ENCODE measurements at places on chromosomes 3 and 15.

GRCh38 chr3:67327582-67327981 lies 326.8 kb downstream of the SUCLG2 start:
- no peak for DNase-seq

DNA sequence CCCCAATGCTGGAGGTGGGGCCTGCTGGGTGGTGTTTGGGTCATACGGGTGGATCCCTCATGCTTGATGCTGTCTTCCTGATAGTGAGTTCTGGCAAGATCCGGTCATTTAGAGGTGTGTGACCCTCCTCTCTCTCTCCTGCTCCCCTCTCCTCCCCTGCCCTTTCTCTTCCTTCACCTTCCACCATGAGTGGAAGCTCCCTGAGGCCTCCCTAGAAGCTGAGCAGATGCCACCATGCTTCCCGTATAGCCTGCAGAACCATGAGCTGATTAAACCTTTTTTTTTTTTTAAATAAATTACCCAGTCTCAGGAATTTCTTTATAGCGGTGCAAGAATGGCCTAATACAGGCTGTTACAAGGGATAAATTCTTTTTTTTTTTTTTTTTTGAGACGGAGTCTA lies 36.3 kb upstream of the IQSEC1 start:
- no peak for DNase-seq

- no peak for DNase-seq
Measured at GRCh38 chr15:60773901-60774300, 295.0 kb upstream of the ICE2 start.

GRCh38 chr3:81048058-81048665 lies 713.3 kb downstream of the GBE1 start:
- DNase-seq, result no peak

GRCh38 chr3:102179326-102180177 lies 255.3 kb upstream of the ZPLD1 start:
- no peak for DNase-seq

- no peak for DNase-seq
Measured at GRCh38 chr3:14425581-14426304, 23.3 kb downstream of the SLC6A6 start.

GRCh38 chr3:41247055-41248004 lies 48.0 kb downstream of the CTNNB1 start:
- DNase-seq, result no peak

- DNase-seq, result no peak
Measured at GRCh38 chr3:131976448-131976847, 58.4 kb downstream of the CPNE4 start.

DNA sequence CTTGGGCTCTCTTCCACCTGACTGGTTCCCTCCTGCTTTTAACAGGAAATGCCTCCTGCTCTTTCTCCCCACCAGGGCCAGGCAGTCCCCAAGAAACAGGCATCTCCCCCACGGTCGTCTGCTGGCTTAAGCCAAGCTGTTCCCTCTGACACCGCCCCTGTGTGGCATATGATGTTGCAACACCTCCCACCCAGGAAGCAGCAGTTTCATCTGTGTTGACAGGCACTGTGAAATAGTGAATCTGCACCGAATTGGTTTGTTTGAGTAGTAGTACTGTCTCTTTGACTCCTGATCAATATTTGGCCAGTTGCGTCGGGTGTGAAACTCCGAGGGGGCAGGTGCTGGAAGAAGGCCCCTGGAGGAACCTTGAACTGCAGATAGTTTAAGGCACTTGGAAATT lies 188.8 kb downstream of the FEZF2 start:
- DNase-seq, result no peak

- no peak for DNase-seq
Measured at GRCh38 chr3:118501152-118501551, 533.5 kb downstream of the IGSF11 start.

DNA sequence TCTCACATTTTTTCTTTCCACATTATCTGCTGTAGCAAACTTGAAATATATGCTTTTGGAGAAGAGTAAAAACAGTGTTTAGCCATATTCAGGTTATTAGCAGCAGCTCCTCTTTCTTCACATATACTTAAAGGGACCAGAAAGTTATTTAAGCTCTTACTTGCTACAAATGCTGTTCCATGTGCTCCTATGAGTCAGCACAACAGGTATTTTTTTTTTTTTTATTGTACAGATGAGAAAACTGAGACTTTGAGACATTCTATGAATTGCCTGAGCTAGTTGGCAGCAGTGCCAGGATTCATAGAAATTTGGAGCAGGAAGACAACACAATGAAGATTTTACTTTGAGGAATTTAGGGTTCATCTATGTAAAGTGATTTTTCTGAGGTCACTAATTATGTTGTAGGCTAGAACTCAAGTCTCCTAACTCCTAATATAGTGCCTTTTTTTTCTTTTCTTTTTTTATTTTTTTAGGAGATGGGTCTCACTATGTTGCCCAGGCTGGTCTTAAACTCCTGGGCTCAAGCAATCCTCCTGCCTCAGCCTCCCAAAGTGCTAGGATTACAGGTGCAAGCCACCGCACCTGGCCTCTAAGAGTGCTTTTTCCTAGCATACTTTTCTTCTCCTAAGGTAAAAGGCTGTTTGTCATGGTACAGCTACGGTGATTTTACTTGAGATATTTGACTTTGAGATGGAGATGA lies 23.6 kb downstream of the SETD5 start:
- no peak for DNase-seq

DNA sequence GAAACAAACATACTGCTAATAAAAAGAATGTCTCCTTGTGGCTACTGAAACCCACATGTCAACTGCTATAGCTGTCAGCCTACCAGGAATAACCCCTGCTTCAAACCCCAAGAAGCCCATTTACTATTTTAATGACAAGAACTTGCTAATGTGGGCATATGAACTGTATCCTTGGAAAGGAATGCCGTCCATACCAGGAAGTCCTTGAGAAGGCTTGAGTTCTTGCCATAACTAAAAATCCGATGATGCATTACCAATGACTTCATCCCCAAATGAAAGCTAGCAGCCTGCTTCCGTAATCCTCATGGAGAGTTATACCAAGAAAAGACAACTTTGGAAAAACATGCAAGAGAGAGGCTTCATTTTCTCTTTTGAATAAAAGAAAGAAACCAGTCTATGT lies 34.8 kb downstream of the MINDY4B start:
- no peak for DNase-seq

GRCh38 chr3:73056014-73056844 lies 5.2 kb upstream of the EBLN2 start:
- DNase-seq, result no peak

DNA sequence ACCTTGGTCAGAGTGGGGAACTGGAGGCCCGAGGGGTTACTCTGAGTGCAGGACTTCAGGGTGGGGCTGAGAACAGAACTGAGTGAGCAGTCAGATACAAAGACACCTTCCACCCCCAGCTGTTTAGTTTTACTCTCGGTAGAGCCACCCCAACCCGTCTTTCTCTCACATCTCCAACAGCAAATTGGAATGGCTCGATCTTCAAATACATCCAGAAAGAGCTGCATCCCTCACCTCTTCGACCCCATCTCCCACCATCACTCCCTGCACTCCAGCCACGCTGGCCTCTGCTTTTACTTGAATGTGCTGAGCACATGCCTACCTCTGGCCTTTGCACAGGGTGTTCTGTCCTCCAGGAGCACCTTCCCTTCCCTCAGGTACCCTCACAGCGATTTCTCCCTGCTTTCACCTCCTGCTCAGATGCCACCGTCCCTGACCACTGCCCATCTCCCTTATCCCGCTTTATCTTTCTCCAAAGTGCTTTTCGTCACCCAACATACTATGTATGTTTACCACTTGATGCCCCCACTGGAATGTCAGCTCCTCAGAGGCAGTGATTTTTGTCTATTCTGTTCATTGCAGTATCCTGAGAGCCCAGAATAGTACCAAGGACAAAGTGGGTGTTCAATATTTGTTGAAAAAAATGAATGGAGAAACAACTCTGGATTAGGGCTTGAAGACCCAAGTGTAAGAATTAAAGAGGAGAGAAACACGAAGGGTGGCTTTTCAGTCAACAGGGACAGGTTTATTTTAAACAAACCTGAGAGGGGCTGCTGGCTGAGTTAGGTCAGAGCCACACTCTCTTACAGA lies 4.4 kb downstream of the CHCHD4 start:
- DNase-seq, result no peak

DNA sequence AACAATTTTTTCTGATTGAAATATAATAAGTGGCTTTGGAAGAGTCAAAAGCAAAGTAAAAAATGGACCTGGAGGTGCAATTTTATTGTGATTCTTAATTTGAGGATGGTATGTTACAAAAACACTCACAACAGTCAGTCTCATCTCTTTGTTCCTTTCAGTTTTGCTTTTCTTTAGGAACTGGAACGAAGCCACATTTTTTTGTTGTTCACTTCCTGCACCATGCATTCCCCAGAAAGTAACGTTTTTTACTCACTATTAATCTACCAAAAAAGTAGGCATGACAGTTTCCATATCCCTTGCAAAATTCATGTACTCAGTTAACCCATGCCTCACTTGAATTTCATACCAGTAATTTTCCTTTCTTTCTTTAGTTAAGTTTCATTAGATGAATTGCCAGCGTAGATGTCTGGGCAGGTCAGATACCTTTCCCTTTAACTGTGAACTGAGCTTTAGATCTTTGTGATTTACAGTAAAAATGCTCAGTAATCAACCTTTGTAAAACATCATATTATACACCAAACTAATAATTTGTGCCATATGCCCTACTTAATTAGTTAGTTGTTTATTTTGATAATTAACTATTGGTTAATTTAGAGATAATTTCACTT lies 384.3 kb downstream of the ROBO1 start:
- no peak for DNase-seq

DNA sequence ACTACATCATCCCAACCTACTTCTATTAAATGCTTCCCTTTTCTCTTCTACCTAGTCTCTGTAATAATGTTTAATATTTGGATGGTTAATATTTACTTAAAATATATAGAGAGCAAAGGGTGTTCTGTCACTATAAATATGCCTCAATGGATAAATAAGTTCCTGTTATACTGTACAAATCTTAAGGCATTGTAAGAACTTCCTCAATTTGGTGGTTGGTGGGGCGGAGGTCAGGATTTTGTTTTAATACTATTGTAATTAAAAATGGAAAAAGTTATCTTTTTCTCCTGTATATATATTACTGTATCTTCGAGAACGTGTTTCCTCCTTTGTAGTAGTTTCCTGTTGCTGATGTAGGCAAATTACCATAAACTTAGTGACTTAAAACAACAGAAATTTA lies 41.5 kb downstream of the SPRED1 start:
- no peak for DNase-seq

DNA sequence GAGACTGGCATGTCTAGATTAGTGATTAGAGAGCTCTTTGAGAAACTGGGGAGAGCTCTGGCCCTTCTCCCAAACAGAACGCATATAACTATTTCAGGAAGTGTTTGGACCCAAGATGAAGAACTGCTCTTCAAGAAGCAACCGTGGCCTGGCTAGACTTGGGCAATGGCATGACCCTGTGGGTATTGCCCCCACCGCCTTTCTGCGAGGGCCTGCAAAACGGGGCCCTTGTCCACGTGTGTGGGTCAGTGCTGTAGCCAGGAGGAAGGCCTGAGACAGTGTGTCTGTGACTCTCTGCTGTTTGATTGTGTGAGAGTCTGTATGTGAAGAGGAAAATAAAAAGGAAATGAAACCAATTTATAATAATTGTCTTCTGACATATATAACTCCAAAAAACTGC lies 42.5 kb downstream of the EEFSEC start:
- DNase-seq, result no peak

DNA sequence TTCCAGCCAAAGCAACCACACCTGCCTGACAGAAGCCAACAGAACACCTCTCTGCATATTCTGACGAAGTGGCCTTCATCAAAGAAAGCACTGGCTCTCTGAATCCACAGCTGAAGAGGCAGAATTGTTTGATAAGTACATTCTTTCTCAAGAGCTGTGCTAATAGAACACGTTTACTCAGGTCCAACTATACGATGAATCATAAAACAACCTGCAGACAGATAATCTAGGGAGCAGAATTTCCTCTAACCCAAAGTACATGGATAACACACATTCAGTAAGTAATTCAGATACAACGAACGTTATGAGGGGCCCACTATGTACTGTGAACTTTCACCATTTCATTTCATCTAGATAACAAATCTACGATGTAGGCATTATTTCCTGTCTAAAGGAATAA lies 25.4 kb downstream of the ALDH1A2 start:
- no peak for DNase-seq

- DNase-seq, result no peak
Measured at GRCh38 chr3:183911087-183911486, 26.4 kb upstream of the PARL start.

- no peak for DNase-seq
Measured at GRCh38 chr3:45705839-45706808, 16.9 kb downstream of the SACM1L start.

DNA sequence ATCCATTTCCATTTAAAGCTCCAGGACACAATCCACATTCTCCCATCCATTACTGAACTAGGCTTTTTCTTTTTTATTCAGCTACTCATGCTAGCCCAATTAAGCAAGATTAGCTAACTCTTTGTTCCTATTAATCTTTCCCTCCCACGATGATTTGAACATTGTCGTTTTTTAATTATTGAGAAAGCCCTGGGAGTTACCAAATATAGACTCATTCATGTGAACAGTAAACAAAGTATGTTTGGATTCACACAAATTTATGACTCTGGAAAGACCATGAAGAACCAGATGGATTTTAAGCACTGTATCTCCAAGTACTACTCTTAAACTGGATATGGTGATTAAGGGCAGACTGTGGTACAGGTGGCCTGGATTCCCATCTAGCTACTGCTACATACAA lies 82.2 kb downstream of the STRIT1 start:
- DNase-seq, result no peak

DNA sequence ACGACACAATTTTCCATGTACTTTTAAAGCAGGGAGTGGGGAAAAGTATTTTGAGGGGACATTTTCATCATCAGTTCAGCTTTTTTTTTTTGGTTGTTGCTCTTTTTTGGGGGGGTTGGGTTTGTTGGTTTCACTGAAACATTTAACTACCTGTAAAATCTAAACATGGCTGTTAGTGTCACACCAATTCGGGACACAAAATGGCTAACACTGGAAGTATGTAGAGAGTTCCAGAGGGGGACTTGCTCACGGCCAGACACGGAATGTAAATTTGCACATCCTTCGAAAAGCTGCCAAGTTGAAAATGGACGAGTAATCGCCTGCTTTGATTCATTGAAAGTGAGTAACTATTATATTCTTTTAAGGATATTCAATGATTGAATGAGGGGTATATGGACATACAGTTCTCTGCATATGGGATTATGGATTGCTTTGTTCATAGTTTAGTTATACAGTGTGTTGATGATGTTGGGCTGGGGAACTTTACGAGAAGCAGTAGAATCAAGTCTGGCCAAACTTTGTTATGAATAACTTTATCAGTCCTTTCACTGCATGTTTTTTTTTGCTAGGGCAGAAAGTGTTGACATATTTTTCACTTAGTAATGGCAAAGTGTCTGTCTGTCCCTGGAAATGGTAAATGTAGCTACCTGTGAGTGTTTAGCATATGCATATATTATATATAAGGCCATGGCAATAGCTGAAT lies 31.5 kb downstream of the MBNL1 start:
- DNase-seq, result no peak

DNA sequence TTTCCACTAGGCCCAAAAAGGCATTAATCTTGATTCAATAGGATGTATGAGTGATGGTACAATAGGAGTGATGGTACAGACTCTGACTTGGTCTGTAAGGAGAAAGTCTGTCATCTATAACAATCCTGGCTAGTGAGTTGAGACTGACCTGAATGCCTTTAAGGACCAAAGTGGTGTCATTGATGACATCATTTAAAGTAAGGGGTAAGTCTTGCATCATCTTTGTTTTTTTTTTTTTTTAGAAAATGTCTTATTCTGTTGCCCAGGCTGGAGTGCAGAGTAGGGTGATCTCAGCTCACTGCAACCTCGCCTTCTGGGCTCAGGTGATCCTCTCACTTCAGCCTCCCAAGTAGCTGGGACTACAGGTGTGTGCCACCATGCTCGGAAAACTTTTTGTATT lies 5.6 kb upstream of the TMEM45A start:
- no peak for DNase-seq

- DNase-seq, result no peak
Measured at GRCh38 chr15:48061605-48062004, 59.2 kb upstream of the SLC24A5 start.
